Neural progenitor cell (in vitro differentiated cells): ENCODE measurements at places on chromosomes 2 and 18. TPM values are rescaled to one million over a fixed set of nuclear protein-coding genes. Genes with fewer than 3 reads are reported as not detected.

Gene HES6
- total RNA-seq, result 5.3 and 29.3 TPM in 2 replicates

DNA sequence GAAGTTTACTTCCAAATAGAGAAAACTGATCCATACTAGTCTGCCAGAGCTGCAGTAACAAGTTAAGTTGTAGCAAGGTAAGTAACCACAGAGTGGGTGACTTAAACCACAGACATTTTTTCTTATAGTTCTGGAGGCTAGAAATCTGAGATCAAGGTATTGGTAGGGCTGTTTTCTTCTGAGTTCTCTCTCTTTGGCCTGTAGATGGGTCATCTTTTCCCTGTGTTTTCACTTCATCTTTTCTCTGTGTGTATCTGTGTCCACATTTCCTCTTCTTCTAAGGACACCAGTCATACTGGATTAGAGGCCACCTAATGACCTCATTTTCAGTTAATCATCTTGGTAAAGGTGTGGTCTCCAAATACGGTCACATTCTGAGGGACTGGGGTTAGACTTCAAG is 142.9 kb upstream of the MEX3C start:
- no peak for DNase-seq

Gene SLC19A3
- 0.96 and 1.6 TPM in 2 replicates for total RNA-seq

Gene MYO5B
- 5.0 and 6.7 TPM in 2 replicates for total RNA-seq

- DNase-seq, result no peak
Measured at GRCh38 chr2:1125633-1126370, 175.2 kb downstream of the SNTG2 start.

GRCh38 chr2:121650315-121650930 is 1.2 kb upstream of the CLASP1 start:
- DNase-seq, result peak; percentile 44

Gene PRSS56
- total RNA-seq, result not detected in 2 replicates

DNA sequence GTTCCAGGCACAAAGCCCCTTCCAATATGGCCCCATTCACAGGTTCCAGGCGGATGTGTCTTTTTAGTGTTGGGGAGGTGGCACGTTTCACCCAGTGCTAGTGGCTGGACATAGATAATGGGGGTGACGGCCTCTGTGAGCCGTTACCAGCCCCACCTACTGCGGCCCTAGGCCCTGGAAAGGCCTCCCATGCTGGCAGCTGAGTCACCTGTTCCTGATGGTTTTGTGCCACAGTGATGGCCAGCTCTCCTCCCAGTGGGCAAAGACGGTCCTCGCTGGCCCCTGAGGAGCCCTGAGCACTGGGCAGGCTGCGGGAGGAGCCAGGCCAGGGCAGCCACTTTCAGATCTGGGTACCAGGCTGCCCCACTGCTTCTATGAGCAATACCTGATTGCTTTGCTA is 40.0 kb upstream of the GPC1 start:
- DNase-seq, result no peak

- DNase-seq, result no peak
Measured at GRCh38 chr2:150483532-150483931, 3.9 kb downstream of the RND3 start.

Gene SULT1C4
- 9.0 and 11.3 TPM in 2 replicates for total RNA-seq

- no peak for DNase-seq
Measured at GRCh38 chr18:63244607-63245006, 75.0 kb downstream of the BCL2 start.

DNA sequence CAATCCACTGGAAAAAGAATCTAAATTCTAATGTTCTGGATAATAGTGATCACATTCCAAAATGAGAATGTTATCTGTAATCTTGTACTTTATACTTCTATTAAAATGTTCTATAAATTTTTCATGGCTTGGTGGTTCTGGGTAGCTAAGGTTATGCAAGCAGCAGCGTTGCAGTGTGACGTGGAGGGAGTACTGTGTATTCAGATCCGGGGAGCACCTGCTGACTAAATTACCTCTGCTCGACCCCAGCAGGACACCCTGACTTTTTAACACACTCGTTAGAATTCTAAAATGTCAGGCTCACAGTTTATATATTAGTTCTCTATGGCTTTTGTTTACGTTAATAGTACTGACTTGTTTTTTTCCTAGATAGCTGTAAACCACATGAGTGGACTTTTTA is 13.0 kb downstream of the ATIC start:
- DNase-seq, result no peak

DNA sequence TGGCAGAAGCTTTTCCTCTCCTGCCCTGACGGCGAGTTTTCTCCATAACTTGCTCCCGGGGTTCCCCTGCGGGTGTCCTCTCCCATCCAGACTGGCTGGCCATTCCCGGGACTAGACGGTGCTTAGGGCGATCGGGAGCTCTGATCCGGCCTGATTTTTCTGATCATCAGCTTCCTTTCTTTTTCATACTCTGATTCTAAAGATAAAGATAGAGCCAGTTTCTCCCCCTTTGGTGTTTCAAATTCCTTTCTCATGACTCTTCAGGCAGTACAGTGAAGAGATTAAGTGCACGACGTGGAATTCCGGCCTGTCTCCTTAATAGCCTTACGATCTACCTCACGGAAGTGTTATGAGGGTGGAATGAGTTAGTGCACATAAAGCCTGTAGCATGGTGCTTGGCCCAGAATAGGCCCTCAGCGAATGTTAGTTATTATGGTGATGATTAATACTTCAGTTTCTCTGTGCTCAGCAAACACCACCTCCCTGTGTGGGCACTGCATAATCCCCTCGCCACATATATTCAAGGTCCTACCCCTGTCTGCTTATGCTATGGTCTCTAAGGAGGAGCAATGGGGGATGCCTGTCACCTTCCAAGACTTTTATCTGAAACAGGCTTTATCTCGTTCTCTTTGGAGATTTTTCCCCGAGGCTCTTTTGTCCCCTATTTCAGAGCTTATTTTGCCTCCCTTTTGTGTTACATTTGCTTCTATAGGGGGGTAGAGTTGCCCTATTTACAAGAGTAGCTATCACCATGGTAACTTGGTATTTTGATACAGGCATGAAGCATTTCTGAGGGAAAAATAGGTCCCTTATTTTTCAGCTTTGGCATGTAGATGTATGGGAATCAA is 254.8 kb downstream of the CDH2 start:
- peak; percentile 26 for DNase-seq

GRCh38 chr2:196242131-196242620 is 70.8 kb upstream of the STK17B start:
- no peak for DNase-seq

DNA sequence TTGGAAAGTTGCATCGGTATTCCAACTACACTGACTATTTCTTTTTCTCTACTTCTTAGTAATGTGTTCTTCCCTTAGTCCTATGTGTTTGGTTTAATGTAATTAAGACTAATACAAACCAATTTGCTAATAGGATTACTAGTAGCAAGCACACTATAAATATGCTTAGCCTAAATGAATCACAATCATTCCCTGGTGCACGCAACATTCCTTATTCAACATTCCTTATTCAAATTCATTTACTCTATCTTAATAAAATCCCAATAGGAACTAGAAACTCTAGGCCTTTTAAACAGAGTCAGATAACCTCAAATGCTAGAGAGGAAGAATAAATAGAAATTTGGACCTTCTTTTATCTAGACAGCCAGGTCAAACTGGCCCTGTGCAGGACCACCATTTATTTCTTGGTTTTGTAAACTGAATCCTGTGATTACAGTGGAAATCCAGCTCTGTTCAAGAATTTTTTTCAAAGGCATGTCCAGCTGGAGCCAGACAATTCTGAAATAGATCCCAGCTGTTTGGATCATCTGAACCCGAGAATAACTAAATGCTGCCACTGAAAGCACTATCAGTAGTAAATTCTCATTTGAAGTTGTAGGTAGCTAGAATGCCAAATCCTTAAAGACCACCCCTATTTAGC is 103.1 kb downstream of the PPP1R1C start:
- DNase-seq, result no peak

Gene ACTG2
- total RNA-seq, result 0.19 and 0.32 TPM in 2 replicates

DNA sequence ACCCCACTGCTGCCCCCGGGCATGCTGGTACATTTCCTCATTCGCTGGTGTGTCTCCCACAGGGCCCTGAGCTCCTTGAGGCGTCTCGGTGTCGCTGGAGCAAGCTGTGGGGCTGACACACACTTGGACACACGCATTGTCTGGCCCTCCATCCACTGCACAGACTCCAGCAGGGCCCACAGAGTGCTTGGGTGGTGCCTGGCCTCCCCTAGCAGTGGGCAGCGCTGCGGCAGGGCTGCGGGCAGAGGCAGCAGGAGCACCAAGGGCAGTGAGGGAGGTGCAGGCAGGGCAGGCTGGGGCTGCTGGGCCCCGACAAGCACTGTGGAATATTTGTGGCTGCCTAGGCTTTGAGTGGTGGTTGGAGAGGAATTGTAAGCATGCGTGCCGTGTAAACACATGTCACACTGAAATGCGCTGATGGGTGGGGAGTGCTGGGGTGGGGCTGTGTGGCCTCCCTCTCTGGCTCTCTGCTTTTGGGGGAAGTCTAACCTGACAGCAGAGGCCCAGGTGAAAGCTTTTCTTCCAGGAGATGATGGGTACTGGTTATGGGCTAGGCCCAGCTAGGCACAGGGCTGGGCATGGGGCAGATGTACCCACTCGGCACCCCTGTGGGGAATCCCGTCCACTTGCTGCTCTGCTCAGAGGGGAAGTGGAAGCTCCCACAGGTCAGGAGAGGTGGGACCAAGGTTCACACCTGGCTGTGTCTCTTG is 55.5 kb upstream of the HS6ST1 start:
- DNase-seq, result no peak

Gene ARHGAP15
- total RNA-seq, result 2.5 and 5.9 TPM in 2 replicates

- peak; percentile 11 for DNase-seq
Measured at GRCh38 chr2:156077041-156077742, 255.3 kb downstream of the NR4A2 start.

Gene CYP27C1
- 3.0 and 3.8 TPM in 2 replicates for total RNA-seq

- DNase-seq, result no peak
Measured at GRCh38 chr2:160868891-160869290, 291.3 kb upstream of the TANK start.

Gene MDH1
- 291 and 323 TPM in 2 replicates for total RNA-seq

- peak; percentile 72 for DNase-seq
Measured at GRCh38 chr2:3628800-3629199, 29.2 kb upstream of the ALLC start.

GRCh38 chr18:31206787-31207381 is 44.2 kb upstream of the DSC1 start:
- DNase-seq, result peak; percentile 33

Gene NMUR1
- 0.52 and 0.56 TPM in 2 replicates for total RNA-seq

Gene ALK
- total RNA-seq, result 0.06 TPM in 1 of 2 replicates, not detected in the other

DNA sequence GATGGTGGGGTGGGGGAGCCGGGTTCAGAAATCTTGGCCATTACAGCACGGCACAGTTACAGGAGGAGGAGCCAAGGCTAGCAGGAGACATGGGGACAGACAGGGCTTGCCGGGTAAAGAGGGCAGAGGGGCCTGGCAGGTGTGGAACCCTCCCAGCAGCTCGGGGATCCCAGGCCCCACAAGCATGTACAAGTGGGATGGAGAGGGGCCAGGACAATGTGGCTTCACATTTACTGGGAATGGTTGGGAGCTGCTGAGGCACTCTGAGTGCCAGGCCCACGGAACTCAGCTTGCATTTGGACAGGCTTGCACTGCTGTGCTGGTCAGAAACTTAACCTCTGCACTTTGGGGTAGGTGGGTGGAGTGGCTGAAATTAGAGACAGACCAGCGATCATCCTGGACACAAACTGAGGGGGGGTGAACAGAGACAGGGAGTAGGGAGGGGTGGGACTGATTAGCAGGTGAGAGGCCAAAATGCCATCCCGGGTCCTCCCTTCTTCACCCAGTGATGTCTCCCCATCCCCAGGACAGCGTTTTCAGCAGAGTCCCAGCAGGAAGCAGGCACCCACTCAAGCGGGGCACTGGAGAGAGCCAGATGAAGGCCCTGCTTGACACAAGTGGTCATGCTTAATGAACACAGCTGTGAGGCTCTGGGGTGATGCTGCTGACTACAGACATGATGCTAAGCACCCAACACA is 9.6 kb downstream of the PER2 start:
- DNase-seq, result no peak

- no peak for DNase-seq
Measured at GRCh38 chr18:11561293-11561692, 48.1 kb upstream of the SLC35G4 start.

DNA sequence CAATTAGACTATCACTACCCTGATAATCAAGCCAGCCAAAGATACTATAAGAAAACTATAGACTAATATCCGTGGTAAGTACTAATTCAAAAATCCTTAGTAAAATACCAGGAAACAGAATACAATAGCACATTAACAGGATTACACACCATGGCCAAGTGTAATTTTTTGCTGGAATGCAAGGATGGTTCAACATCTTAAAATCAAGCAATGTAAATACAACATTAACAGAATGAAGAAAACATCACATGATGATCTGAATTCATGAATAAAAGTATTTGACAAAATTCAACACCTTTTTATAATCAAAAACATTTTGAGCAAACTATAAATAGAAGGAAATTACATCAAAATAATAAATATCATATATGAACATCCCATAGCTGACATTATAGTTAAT is 350.7 kb upstream of the LRRTM1 start:
- no peak for DNase-seq

DNA sequence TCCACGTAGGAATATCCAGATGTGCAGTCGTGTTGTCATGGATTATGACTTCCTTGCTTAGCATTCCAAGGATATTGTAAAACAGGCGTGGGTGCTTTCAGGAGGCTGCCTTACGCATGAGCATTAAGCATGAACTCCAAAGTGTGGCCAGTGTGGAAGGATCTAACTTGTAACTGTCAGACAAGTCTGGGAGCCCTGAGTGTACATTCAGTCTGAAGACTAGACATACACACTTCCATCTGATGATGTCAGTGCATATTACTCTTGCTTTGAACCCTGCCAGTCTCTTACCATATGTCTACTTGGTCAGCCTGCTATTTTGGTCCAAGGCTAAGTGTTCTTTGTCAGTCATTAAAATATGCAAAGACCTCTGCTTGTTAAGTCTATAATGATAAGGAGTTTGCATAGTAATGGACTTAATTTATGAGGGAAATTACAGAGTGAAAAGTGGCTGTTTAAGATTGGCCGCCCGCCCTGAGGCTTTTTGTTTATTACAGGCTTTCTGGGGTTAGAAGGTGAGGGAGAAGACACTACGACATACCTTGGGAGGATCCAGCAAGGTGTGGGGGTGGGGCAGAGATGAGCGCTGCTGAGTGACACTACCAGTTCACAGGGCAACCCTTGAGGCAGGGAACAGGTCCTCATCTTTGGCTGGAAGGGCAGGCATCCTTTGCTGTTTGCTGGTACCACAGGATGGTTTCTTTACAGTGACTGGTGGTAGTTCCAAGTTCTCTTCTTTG is 48.3 kb downstream of the CABLES1 start:
- DNase-seq, result no peak

GRCh38 chr2:171702781-171703556 is 15.7 kb downstream of the DYNC1I2 start:
- DNase-seq, result no peak

Gene GATA6
- total RNA-seq, result 0.26 and 0.28 TPM in 2 replicates

- no peak for DNase-seq
Measured at GRCh38 chr18:10690035-10690329, 164.2 kb downstream of the NAPG start.
